HepG2 (cell line): ENCODE measurements at places on chromosomes 1 and 21. TPM values are rescaled to one million over a fixed set of nuclear protein-coding genes. Genes with fewer than 3 reads are reported as not detected.

GRCh38 chr21:37463083-37463801 is 96.7 kb downstream of the DYRK1A start:
- peak; percentile 32 for DNase-seq

CXADR gene
- 57.0 and 86.8 TPM in 2 replicates for total RNA-seq

PRDX6 gene
- 309 and 409 TPM in 2 replicates for total RNA-seq

DNA sequence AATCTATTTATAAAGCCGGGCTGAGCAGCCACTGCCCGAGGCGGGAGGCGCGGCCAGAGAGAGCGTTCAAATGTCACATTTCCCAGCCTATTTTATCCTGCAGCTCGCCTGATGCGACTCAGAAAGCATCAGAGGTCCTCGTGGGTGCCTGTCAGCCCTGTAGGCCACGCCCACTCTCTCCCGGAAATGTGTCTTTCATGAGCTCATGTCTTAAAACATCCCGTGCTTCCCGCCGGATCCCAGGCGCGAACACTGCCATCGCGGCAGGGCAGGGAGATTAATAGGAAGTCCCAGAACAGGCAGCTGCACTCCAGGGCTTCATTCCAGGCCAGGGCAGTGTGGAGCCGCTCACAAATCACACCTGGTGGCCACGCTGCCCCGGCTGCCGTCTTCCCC is 117.5 kb downstream of the PRDM16 start:
- no peak for DNase-seq

UBASH3A gene
- not detected in 2 replicates for total RNA-seq

WNT3A gene
- not detected in 2 replicates for total RNA-seq

GRCh38 chr1:112672842-112673241 is 1.6 kb upstream of the MOV10 start:
- DNase-seq, result no peak
